ENCODE measurements at places on chromosomes 6 and 20. TPM values are rescaled to one million over a fixed set of nuclear protein-coding genes. Genes with fewer than 3 reads are reported as not detected.

Gene REM1
- not detected for total RNA-seq

Gene PRSS35
- 3.9 TPM for total RNA-seq

Gene KIFC1
- 4.2 TPM for total RNA-seq

Gene CHD6
- 44.7 TPM for total RNA-seq

Gene POPDC3
- total RNA-seq, result 8.6 TPM

Gene SEMG1
- not detected for total RNA-seq

Gene BMP2
- 9.2 TPM for total RNA-seq

Gene RSPO4
- 0.34 TPM for total RNA-seq

Gene ABCF1
- 60.3 TPM for total RNA-seq

Gene CLVS2
- not detected for total RNA-seq

Gene EYS
- total RNA-seq, result 0.07 TPM

- H3K4me1 ChIP-seq, result no peaks in the 10 kb centered on the region
- no peaks in the 10 kb centered on the region for H3K36me3 ChIP-seq
- no peaks in the 10 kb centered on the region for H3K27me3 ChIP-seq
- no peak overlapping the region for H3K4me3 ChIP-seq
These were observed 64.8 kb downstream of the MBOAT1 start for GRCh38 chr6:20147469-20147868.

DNA sequence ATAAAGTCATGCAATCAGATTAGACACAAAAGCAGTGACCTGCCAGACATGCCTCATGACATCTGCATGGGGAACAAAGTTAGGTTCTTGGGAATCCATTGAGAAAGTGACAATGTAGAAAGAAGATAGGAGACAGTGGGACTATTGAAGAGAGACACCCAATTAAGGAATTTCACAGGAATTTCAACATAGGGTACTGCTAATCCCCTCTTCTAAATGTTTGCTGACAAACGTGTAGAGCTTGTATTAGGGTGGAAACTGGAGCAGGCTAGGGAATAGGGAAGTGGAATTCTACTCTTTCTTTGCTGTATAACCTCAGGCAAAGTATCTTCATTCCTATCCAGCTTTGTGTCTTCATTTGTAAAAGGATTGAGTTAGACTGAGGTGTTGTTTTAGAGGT lies 409.4 kb upstream of the SASH1 start:
- no peak for DNase-seq
- no peaks in the 10 kb centered on the region for H3K27me3 ChIP-seq
- no peaks in the 10 kb centered on the region for H3K4me1 ChIP-seq
- no peaks in the 10 kb centered on the region for H3K36me3 ChIP-seq
- H3K27ac ChIP-seq, result no peak overlapping the region

- H3K4me3 ChIP-seq, result no peak overlapping the region
- H3K27me3 ChIP-seq, result peaks cover 2% of the 10 kb centered on the region
- H3K36me3 ChIP-seq, result no peaks in the 10 kb centered on the region
- no peak for DNase-seq
- H3K4me1 ChIP-seq, result no peaks in the 10 kb centered on the region
- no peak overlapping the region for H3K27ac ChIP-seq
These were observed 12.9 kb downstream of the BPIFB4 start for GRCh38 chr20:33092361-33092760.

- H3K36me3 ChIP-seq, result no peaks in the 10 kb centered on the region
- no peaks in the 10 kb centered on the region for H3K27me3 ChIP-seq
- no peak overlapping the region for H3K4me3 ChIP-seq
- DNase-seq, result peak; percentile 10
These were observed 99.4 kb downstream of the BFSP1 start for GRCh38 chr20:17431621-17432364.

DNA sequence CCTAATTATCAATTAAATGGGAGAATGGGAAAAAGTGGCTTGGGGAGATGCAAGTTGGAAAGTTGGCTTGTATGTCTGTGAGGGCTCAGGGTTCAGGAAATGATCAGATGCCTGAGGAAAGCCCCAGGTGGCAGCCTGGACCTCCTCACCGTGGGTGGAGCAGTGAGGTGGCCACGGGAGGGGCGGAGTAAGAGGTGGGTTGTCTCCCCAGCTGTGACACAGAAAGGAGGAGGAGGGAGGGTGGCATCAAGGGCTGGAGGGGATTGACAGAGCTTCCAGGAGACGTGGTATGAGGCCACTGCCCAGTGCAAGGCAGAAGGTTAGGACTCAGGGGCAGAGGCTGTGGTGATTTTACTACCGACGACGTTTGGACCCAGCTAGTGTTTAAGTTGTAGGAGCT lies 672.2 kb downstream of the PRKN start:
- no peaks in the 10 kb centered on the region for H3K27me3 ChIP-seq
- H3K4me1 ChIP-seq, result peaks cover 13% of the 10 kb centered on the region
- no peak overlapping the region for H3K27ac ChIP-seq
- no peak for DNase-seq
- no peak overlapping the region for H3K4me3 ChIP-seq

- H3K4me1 ChIP-seq, result peaks cover 13% of the 10 kb centered on the region
- no peaks in the 10 kb centered on the region for H3K27me3 ChIP-seq
- H3K27ac ChIP-seq, result peak overlapping the region; percentile 34
- peak; percentile 10 for DNase-seq
These were observed 770 bp downstream of the TCF19 start for GRCh38 chr6:31158863-31159855.

DNA sequence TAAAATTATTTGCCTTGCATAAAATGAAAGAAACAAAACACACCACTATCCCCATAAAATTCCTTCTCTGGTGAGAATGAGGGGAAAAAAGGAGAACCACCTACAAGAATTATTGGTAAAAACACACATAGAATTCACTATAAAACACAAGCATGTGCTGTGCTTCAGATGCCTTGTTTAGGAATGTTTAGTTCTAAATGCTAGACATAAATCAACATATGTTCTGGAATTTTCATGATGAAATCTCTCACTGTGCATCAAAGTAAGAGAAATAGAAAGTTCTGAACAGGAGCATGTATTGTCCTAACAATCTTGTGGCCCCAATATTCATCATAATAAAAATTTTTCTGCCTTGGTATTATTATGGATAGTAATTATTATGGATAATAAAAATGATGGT lies 111.0 kb downstream of the PLCB4 start:
- peaks cover 8% of the 10 kb centered on the region for H3K4me1 ChIP-seq
- no peak for DNase-seq

GRCh38 chr6:75437421-75437891 lies 56.1 kb downstream of the FILIP1 start:
- no peaks in the 10 kb centered on the region for H3K36me3 ChIP-seq
- H3K4me1 ChIP-seq, result peaks cover 7% of the 10 kb centered on the region
- no peak overlapping the region for H3K4me3 ChIP-seq
- peak; percentile 80 for DNase-seq

DNA sequence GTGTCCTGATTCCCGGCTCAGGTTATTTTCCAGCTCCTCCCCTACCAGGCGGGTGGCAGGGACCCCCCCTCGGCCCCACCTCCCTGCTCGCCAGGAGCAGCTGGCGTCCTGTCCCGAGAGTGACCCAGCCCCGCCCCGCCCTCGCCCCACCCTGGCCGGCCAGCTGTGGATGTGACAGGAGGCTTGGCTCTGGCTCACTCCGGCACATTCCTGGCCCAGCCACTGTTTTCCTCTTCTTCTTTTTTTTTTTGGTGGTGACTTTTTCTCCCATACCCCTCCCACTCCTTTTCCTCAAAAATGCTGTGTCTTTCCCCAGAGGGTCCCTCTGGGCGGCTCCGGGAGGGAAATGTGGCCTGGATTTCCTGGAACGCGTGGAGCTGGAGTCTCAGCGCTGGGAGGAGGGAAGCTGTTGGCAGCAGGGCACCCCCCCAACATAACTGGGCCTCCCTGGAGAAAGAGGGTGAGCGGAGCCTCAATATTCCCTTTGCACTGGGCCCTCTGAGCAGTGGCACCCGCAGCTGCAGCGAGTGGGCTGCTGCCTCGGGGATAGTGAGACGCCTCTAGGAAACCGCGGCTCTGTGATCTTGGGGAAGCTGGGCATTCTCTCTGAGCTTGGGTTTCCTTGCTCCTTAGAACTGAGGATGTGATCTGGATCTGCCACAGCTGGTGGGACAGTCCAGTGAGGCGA lies 28.3 kb upstream of the CSNK2A1 start:
- H3K27ac ChIP-seq, result no peak overlapping the region
- DNase-seq, result peak; percentile 8
- peaks cover 10% of the 10 kb centered on the region for H3K27me3 ChIP-seq
- H3K4me3 ChIP-seq, result no peak overlapping the region
- no peaks in the 10 kb centered on the region for H3K36me3 ChIP-seq

DNA sequence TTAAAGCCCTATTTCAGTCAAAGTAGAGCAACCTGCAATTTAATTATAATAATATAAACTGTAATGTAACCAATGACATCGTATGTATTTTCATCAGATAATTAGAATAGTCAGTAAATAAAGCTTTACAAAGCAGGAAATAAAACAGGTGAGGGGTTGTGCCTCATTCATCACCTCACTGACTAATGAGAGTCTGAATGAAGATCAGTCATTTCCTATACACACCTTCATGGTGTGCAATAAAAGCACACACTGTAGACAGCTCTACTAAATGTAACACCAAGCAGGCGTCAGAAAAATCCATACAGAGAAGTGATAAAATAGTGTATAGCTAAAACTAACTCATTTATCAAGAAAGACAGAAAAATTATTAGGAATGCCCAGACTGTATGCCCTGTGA lies 105.9 kb downstream of the MAN1A1 start:
- no peaks in the 10 kb centered on the region for H3K27me3 ChIP-seq
- H3K4me1 ChIP-seq, result peaks cover 5% of the 10 kb centered on the region
- H3K36me3 ChIP-seq, result no peaks in the 10 kb centered on the region
- no peak overlapping the region for H3K4me3 ChIP-seq
- no peak overlapping the region for H3K27ac ChIP-seq
- no peak for DNase-seq

DNA sequence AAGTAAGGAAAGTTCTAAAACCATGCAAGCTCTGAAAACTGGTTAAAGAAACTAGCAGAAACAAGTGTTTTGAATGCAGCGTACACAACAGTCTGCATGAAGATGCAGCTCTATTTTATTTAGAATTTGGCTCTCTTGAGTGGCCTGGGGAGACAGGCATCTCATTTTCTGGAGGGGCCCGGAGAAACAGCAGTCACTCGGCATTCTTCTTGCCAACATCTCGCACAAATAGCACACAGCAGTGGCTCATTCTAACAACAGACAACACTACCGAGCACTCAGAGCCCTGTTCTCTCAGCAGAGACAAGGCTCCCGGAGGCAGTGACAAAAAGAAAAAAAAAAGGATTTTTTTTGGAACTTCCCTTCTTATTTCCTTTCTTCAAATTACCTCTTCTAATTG lies 108.5 kb upstream of the STMND1 start:
- H3K36me3 ChIP-seq, result no peaks in the 10 kb centered on the region
- H3K4me1 ChIP-seq, result no peaks in the 10 kb centered on the region
- DNase-seq, result no peak
- no peak overlapping the region for H3K27ac ChIP-seq
- no peak overlapping the region for H3K4me3 ChIP-seq

GRCh38 chr20:11205769-11206362 lies 532.1 kb upstream of the JAG1 start:
- H3K4me1 ChIP-seq, result peaks cover 14% of the 10 kb centered on the region
- no peak overlapping the region for H3K4me3 ChIP-seq
- no peaks in the 10 kb centered on the region for H3K36me3 ChIP-seq
- H3K27ac ChIP-seq, result no peak overlapping the region
- no peak for DNase-seq

DNA sequence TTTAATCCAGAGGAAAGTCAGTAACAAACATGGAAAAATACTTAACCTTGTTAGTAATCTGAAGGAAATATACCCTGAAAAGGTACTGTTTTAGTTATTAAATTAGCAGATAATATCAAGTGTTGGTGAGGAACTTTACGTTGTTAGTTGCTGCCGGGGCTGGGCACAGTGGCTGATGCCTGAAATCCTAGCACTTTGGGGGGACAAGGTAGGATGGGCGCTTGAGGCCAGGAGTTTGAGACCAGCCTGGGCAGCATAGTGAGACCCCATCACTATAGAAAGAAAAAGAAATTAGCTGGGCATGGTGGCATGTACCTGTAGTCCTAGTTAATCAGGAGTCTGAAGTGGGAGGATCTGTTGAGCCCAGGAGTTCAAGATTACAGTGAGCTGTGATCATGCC lies 72.7 kb upstream of the DYNLRB1 start:
- H3K4me3 ChIP-seq, result no peak overlapping the region
- no peaks in the 10 kb centered on the region for H3K4me1 ChIP-seq
- peaks cover 61% of the 10 kb centered on the region for H3K36me3 ChIP-seq
- no peak for DNase-seq

- peak; percentile 36 for DNase-seq
- no peaks in the 10 kb centered on the region for H3K27me3 ChIP-seq
- H3K36me3 ChIP-seq, result no peaks in the 10 kb centered on the region
- H3K27ac ChIP-seq, result no peak overlapping the region
These were observed 114.6 kb downstream of the CLIC5 start for GRCh38 chr6:45900808-45901752.

DNA sequence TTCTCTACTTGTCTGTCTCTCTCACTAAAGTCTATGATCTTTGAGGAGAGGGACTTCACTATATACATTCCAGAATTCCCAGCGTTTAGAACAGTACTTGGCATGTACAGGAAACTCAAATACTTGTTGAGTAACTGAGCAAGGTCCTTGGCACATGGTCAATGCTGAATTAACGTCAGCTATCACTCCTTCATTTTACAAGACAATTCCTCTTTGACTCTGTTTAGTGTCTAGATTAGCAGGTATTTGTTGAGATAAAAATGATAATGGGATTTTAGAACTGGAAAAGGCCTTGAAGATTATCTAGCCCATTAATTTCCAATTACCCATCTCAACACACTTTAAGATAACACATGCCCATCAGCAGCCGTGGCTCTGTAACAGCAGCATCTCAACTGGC lies 6.6 kb upstream of the GUCA1B start:
- H3K36me3 ChIP-seq, result peaks cover 3% of the 10 kb centered on the region
- peaks cover 31% of the 10 kb centered on the region for H3K4me1 ChIP-seq
- H3K27me3 ChIP-seq, result no peaks in the 10 kb centered on the region
- DNase-seq, result no peak
- no peak overlapping the region for H3K27ac ChIP-seq

- no peaks in the 10 kb centered on the region for H3K4me1 ChIP-seq
- DNase-seq, result no peak
These were observed 16.3 kb downstream of the FAM50B start for GRCh38 chr6:3865463-3865862.

DNA sequence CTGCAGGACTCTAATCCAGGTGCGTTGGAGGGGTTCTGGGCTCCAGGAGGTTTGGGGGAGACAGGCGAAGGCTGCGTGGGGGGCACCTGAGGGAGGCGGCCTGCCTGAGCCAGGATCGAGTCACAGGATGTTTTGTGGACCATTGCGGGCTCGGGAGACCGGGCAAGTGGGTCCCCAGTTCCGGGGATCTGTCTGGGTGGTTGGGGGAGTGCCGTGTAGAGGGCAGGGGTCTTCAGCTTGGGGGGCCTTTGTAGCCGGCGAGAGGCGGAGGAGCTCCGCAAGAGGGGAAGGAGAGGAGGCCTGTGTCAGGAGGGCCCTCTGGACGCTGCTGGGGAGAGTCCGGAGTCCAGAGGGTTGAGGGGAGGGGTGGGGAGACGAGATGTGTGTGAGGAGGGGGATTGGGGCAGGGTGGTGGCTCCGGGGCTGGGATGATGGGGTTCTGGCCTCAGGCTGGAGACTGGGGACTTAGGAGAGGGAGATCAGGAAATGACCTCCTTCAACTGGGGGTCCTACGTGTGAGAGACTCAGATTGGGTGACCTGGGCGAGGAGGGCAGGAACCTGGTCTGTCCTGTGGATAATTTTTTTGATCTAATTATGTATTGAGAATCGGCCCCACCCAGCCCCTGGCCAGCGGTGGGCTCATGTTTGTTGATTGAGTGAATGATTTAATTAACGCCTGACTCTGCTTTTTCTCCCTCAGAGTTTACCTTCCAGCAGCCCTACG lies 505 bp downstream of the SNAI1 start:
- peaks cover 47% of the 10 kb centered on the region for H3K4me1 ChIP-seq
- no peaks in the 10 kb centered on the region for H3K36me3 ChIP-seq
- H3K27ac ChIP-seq, result peak overlapping the region; percentile 66
- peak overlapping the region; percentile 86 for H3K4me3 ChIP-seq
- no peak for DNase-seq

Measured in astrocyte (in vitro differentiated cells and primary cell).